ENCODE measurements at places on chromosomes 1 and 21.

- DNase-seq, result no peak
These were observed 29.5 kb downstream of the CAPN2 start for GRCh38 chr1:223741861-223742260.

DNA sequence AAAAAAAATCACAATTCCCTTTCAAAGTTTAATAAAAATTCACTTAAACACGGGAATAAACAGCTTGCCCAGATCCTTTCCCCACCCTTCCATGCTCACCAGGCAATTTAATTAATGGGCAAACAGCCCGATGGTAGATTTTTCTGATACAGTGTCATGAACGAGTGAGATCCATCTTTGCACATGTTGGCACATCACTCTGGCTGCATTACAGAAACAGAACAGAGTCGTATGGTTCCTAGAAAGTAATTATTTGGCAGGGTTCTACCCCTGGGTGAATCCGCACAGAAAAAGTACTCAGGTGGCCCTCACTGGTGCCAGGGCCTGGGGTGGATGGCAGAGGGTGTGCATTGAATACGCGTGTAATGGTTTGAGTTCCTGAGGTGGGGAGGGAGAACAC, 24.6 kb upstream of the OVAAL start:
- no peak for DNase-seq

GRCh38 chr21:42525029-42525581, 11.5 kb downstream of the SLC37A1 start:
- no peak for DNase-seq

GRCh38 chr1:211247921-211248320, 11.2 kb upstream of the RCOR3 start:
- DNase-seq, result no peak

DNA sequence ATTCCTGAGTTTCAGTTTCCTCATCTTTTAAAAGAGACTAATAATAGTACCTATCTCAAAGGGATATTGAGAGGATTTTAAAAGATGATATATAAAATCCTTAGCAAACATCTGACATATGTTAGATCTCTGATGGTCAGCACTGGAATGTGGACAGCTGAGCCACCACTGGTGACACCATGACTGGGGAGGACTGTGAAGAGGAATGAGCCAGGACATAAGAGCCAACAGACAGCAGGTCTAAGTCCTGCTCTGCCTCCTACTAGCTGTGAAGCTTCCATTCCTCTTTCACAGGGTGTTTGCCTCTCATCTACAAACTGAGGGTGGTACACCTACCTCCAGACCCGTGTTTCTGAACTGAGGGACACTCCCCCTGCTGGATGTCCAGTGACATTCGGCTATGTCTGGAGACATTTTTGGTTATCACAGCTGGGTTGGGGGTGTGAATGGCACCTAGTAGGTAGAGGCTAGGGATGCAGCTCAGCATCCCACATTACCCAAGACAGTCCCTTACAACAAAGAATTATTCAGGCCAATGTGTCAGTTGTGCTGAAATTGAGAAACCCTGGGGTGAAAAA, 109.1 kb upstream of the OLIG2 start:
- DNase-seq, result no peak

- DNase-seq, result no peak
These were observed 519.6 kb upstream of the DEPDC1 start for GRCh38 chr1:69016468-69016867.

- no peak for DNase-seq
These were observed at the start of gene TNFSF4 for GRCh38 chr1:173206816-173207568. TNFSF4 (minus strand) TSS chr1:173207331; CDS start chr1:173207176, 155 bp downstream.

DNA sequence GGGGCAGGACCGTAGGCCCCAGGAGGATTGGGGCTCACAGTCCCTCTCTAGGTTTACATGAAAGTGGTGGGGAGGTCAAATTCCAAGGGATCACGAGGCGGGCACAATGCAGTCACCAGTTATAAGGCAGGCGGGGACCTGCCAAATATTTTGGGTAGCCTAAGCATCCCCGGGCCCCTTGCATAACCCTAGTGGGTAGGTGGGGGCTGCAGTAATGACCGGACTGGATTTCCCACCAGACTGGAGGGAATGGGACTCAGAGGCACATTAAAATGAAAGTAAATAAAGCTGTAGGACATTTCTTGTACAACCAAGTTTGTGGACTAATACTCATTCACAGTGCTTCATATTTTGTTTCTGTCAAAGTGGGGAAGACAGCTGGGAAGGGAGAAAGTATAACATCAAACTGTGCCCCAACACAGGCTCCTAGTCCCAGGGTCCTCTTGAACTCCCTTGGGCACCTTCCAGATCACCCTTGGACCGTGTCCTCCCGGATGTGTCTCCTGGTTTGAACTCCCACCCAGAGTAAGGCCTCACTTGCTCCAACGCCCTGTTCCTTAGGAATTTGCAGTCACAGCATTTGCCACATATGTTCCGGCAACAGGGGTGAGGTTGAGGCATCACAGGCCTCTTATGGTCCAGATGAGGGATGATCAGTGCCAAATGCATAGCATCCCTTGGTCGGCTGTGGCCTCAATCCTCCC, 28.4 kb upstream of the KIAA0040 start:
- DNase-seq, result no peak

GRCh38 chr1:24109686-24110475, 2.1 kb downstream of the MYOM3 start:
- no peak for DNase-seq

GRCh38 chr1:118984722-118985639, 3.2 kb downstream of the TBX15 start:
- no peak for DNase-seq

DNA sequence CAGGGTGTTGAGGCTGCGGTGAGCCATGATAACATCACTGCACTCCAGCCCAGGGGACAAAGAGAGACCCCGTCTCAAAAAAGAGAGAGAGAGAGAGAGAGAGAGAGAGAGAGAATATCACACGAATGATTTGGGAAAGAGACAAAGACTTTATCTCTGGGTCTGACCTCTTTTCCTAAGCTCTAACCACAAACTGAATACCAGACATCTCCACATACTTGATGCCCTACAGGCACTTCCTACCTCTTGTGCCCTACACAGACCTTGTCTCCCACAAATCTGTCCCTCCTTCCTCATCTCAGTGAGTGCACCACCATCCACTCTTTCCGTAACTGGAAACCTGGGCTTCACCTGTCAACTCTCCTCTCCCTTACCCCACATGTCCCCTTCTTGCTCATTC, 27.0 kb upstream of the PTCH2 start:
- no peak for DNase-seq

Data from NCI-H1092 (cell line).